ENCODE measurements at places on chromosomes 12 and 14. TPM values are rescaled to one million over a fixed set of nuclear protein-coding genes. Genes with fewer than 3 reads are reported as not detected.

The MEG3 gene
- total RNA-seq, result 995 TPM

The SCNN1A gene
- 1.6 TPM for total RNA-seq

The LTB4R gene
- total RNA-seq, result 2.0 TPM

The SMCO3 gene
- 0.42 TPM for total RNA-seq

The KCNJ8 gene
- 0.88 TPM for total RNA-seq

The RNF212B gene
- total RNA-seq, result not detected

The MMAB gene
- 20.5 TPM for total RNA-seq
